ENCODE measurements at places on chromosomes 12 and 14.

DNA sequence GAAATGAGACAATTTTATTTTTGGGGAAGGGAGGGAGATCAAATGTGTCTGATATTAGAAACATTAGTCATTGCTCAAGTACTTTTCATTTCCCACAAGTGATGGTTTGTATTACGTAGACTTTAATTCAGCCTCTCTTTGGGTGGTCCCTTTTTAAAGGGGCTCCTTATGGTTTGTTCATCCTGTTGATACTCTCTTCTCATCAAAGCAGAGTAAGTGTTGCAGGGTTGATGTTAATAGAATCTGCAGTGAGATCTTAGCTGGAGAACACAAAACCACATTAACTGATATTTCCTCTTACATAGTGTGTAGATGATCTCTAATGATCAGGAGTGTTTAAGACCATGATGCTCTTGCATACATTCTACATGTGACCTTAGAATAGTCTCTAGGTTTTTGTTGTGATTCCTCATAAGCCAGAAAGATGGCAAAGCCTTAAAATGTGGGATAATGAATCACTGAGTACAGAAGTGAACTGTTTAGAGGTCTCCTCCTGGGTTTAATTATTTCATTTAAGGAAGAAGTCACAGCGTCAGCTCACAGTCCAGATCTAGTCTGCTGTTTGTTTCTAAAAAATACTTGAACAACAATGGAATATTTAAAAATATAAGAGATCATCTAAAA lies 87.4 kb upstream of the PTPRR start:
- no peak for DNase-seq

DNA sequence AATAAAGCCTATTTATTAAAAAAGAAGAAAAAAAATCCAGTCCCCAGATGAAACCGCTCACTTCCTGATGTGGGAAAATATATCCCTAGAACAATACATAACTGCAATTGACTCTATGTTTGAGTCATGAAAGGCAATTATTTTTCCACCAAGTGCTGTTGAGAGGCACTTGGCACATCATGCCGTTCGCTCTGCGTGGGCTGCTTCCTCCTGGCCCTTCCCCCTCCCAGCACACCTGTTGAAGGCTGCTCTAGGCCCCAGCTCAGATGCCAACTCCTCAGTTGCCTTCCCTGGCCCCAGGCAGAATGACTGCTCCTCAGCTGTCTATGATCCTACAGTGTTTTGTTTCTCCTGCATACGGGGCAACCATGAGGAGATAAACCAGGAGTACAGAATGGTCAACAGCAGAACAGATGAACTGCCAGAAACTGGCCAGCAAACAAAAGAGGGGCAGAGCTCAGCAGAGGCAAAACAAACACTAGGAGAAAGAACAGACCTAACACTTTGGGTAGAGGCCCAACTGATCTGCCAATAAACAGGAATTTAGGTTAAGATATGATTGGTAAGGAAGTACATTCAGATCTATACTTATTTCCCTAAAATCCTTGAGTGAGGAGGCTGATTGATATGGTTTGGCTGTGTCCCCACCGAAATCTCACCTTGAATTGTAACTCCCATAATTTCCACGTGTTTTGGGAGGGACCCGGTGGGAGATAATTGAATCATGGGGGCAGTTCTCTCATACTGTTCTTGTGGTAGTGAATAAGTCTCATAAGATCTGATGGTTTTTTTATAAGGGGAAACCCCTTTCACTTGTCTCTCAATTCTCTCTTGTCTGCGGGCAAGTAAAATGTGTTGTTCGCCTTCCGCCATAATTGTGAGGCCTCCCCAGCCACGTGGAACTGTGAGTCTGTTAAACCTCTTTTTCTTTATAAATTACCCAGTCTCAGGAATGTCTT lies 58.6 kb downstream of the SLC38A1 start:
- DNase-seq, result no peak

- no peak for DNase-seq
Measured at GRCh38 chr14:102731871-102732800, 45.1 kb upstream of the TRAF3 start.

- DNase-seq, result no peak
Measured at GRCh38 chr14:72332871-72333270, 400.6 kb downstream of the RGS6 start.

DNA sequence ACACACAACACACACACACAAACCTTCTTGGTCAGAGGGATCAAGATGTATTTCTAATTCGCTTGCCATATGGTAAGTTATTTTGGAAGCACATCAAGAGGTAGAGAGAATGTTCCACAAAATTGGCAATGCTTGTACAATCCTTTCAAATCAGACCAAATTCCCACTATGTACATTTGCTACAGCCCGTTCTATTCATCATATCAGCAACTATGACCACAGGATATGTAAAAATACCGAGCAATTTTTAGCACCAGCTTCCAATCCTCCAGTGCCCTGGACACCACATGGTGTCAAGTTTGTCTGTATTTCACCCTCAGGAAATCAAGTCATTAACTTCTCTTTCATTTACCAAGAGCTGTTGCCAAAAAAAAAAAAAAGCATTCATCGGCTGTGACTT lies 21.2 kb downstream of the TBX5 start:
- DNase-seq, result no peak

- no peak for DNase-seq
Measured at GRCh38 chr12:63889721-63890509, 45.4 kb downstream of the SRGAP1 start.
